ENCODE measurements at places on chromosomes 5 and 9.
A peak's percentile ranks its signal among the peaks of the same experiment; 100 is the strongest.

GRCh38 chr9:893843-894420 lies 52.4 kb downstream of the DMRT1 start:
- peak; percentile 54 for DNase-seq

DNA sequence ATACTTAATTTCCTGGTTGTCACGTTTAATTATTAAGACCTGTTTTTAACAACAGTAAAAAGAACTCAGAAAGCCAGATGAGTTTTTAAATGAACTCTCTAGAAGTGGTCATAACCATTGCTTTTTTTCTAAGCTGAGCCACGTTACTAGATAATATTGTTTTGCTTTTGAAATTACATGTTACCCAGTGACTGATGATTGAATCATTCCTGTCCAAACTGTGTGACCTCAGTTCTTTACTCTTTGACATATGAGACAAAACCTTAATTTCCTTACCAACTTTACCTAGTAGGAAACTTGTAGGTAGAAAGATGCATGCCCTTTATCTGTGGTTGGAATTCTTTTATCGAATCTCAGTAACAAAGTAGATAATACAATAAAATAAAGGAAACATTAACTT lies 411.7 kb downstream of the SH3GL2 start:
- DNase-seq, result no peak

GRCh38 chr9:7841831-7842230 lies 42.3 kb upstream of the DMAC1 start:
- DNase-seq, result no peak

GRCh38 chr5:37071901-37072581 lies 177.1 kb downstream of the CPLANE1 start:
- no peak for DNase-seq

- no peak for DNase-seq
Observed at GRCh38 chr5:115423051-115423450, 121.5 kb downstream of the FEM1C start.

GRCh38 chr9:83299571-83299970 lies 236.6 kb upstream of the RASEF start:
- no peak for DNase-seq

DNA sequence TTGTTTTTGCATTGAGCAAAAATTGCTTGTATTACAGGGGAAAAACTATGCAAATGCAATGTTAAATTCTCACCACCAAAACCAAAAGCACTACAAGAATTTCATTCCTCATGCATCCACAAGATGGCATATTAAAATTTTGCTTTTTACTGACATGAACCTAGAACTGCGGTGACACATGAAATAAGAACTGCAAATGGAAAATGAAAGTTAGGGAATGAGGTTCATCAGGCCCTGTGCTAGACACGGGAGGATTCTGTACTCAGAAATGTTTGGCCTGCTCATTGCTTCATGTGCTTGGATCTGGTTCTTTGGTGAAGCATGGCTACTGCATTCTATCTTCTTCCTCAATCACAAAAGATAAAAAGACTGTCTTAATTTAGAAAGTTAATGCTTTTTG lies 9.1 kb upstream of the RFK start:
- no peak for DNase-seq

- DNase-seq, result no peak
Observed at GRCh38 chr5:125402787-125403186, 656.3 kb upstream of the ZNF608 start.

GRCh38 chr9:106616851-106617345 lies 246.1 kb upstream of the ZNF462 start:
- no peak for DNase-seq

DNA sequence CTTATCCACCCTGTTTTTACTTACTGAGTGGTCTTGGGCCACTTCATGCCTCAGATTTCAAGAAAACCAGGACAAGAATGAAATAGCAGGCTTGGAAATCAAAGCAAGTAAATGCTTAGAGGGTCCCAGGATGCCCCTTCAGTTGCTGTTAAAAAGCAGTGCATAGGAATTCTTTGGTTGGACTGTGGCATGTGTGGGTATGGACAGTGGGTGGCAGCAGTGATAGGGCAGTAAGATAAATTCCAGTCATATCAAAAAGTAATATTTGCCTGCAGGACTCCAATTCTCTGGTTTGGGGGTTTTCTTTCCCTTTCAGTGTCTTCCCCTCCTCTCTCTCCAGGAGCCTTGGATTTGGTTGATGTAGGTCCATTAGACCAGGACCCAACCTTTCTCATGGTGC lies 306.7 kb upstream of the CLINT1 start:
- DNase-seq, result no peak

- DNase-seq, result no peak
Observed at GRCh38 chr5:88322785-88323184, 54.1 kb upstream of the TMEM161B start.

- DNase-seq, result no peak
Observed at GRCh38 chr5:59620535-59621212, 272.9 kb downstream of the PDE4D start.

DNA sequence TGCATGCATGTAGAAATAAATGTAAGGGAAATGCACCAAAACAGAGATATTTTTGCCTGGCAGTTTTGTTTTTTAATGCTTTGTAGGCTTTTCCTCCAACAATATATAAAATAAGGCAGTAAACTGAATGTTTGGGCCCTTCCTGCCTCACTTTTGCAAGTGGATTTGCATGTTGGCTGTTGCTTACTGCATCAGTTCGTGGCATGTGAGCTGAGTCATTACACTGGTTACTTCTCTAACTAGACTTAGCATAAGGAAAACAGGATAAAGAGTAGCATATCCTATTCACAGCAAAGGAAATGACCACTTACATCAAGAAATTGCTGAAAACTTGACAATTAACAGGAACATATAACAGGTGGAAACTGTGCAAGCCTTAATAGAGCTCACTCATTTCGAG lies 113.4 kb downstream of the TLE1 start:
- no peak for DNase-seq

- no peak for DNase-seq
Observed at GRCh38 chr9:104885818-104886709, 41.9 kb downstream of the ABCA1 start.

All from ureter (tissue), 1 donor.